Fibroblast of skin of scalp (primary cell): ENCODE measurements at places on chromosomes 1 and 21.

GRCh38 chr1:71583756-71584155 lies 502.9 kb upstream of the ZRANB2 start:
- DNase-seq = no peak

- DNase-seq = no peak
These were observed 136.9 kb upstream of the SPATA6 start for GRCh38 chr1:48608882-48609281.

- no peak for DNase-seq
These were observed 8.5 kb upstream of the CD247 start for GRCh38 chr1:167526667-167527383.

- no peak for DNase-seq
These were observed 211.9 kb upstream of the VAMP3 start for GRCh38 chr1:7558921-7559869.

DNA sequence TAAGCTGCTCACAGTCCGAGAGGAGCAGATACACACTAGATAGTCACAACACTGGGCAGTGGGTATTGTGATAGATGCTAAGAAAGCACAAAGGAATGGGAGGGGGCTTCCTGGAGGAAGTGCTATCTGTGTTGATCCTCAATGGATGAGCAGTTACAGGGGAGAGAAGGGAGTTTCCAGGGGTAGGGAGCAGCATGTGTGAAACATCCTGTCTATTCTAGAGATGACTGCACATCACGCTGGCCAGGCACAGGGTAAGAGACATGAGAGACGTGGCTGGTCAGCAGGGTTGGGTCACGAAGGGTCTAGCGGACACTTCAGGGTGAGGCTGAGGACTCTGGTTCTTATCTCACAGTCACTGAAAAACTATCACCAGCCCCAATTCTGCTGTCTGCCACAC lies 235.2 kb downstream of the TRABD2B start:
- no peak for DNase-seq

DNA sequence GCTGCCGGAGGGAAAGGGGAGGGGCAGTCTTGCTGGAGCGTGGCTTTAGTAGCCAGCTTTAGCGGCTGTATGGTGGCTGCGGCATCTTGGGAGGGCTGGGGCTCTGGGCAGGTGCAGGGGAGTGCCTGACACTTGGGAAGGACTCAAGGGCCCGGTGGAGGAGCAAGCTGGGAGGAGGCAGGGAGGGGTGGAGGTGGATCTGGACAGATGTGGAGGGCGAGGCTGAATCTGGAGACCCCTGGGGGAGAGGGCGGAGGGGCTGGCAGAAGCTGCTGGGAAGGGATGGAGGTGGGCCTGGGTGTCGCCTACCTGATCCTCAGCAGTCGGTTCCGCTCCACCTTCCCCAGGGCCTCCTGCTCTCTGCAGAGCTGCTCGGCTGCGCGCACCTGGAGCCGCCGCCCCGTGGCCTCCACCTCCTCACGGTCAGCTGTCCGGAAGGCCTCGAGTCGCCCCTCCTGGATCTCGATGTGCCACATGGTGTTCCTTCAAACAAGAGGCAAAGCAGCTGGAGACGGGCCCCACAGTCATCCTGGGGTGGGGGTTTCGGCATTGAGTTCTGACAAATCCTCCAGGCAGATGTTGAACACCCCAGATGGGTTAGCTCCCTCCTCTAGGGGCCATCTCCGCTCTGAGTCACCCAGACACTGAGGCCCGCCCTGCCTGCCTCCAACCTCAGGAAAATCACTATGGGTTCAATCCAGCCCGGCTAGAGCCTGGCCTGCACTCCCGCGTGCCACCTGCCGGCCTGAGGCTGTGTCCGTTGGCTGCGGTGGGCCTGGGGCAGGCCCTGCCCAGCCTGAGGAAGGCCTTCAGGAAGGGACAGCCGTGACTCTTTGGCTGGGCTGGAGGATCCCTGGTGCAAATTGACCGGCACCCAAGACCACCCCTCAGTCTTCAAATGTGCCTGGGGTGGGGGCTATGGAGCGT lies 29.6 kb downstream of the CFAP74 start:
- no peak for DNase-seq

GRCh38 chr1:43731867-43732531 lies 24.7 kb downstream of the ST3GAL3 start:
- DNase-seq = no peak

DNA sequence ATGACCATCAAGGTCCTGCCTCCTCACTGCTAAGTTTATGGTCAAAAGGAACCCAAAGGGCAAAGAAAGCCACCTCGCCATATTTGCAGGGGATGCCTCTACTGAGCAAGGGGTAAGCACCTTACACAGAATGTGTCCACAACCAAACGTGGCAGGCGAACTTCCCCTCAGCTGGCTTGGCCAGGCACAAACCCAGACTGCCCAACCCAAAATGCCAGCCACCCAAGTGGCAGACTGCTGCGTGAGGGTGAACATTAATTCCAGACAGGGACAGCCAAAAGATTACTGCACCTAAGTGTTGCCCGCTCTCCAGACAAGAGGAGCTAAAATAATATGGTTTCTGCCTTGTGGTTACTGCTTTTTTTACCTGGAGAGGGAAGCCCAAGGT lies 16.0 kb downstream of the ZNF697 start:
- no peak for DNase-seq

GRCh38 chr1:54415991-54416390 lies 9.8 kb upstream of the SSBP3 start:
- no peak for DNase-seq

GRCh38 chr1:25649505-25650288 lies 33.1 kb downstream of the MAN1C1 start:
- DNase-seq = no peak

DNA sequence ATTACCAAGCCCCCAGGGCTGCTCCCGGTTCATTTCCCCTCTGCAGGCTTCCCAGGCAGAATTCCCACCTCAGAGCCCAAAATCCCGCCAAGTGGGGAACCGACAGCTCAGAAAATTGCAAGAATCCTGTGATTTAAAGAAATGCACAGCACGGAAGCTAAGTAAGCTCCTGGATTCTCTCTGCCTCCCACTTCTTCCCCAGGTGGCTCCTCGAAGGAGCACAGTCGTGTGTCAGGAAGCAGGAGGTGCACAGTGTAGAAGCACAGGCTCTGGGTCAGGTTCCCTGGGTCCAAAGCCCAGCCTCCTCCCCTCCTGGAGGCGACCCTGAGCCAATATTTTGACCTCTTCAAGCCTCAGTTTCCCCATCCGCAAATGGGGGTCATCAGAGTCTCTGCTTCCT lies 74.7 kb downstream of the FBXO2 start:
- DNase-seq = no peak

DNA sequence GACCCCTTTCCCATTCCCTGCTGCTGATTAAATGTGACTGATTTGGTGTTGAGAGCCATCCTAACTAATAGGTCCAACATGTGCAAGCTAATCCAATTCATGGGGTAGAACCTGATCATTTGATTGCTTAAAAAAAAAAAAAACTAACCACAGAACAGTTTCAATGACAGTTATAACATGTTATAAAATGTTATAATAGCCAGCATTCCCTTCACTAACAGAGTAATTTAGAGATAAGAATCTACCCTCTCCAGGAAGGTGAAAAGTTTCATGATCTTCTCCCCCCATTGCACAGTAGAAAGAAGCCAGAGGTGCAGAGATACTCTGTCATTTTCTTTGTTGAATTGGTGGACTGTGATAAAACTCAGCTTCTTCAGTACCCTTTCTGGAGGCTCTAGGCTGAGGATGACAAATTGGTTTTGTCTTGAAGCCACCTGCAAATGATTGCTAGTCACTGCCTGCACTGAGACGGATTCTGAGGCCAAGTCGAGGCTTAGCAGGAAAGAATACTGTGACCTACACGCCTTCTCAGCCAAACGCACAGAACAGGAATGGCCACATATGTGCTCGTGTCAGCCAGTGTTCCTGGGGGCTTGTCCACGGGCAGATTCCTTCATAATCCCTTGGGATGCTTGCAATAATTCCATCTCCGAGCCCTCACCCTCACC lies 215.7 kb upstream of the IRF2BP2 start:
- DNase-seq = no peak

DNA sequence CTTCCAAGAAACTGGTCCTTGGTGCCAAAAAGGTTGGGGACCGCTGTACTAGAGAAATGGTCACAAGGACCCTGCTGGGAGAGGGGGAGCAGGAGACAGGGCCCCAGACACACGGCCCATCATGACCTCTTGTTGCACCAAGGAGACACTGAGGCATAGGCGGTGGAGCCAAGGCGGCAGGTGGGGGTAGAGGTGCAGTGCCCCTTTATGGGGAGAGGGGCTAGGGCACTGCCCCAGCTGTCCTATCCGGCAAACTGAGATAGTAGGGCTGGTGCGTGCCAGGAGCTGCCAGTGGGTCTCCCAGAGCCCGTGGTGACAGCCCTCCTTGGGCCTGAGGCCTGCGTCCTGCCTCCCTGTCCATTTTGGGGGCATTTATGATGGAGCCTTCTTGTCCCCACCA lies 20.3 kb downstream of the TNNT2 start:
- DNase-seq = no peak

- peak; percentile 88 for DNase-seq
These were observed 43.4 kb downstream of the ITSN1 start for GRCh38 chr21:33685613-33686197.

- no peak for DNase-seq
These were observed 871 bp downstream of the PLA2G2F start for GRCh38 chr1:20139776-20140612.

DNA sequence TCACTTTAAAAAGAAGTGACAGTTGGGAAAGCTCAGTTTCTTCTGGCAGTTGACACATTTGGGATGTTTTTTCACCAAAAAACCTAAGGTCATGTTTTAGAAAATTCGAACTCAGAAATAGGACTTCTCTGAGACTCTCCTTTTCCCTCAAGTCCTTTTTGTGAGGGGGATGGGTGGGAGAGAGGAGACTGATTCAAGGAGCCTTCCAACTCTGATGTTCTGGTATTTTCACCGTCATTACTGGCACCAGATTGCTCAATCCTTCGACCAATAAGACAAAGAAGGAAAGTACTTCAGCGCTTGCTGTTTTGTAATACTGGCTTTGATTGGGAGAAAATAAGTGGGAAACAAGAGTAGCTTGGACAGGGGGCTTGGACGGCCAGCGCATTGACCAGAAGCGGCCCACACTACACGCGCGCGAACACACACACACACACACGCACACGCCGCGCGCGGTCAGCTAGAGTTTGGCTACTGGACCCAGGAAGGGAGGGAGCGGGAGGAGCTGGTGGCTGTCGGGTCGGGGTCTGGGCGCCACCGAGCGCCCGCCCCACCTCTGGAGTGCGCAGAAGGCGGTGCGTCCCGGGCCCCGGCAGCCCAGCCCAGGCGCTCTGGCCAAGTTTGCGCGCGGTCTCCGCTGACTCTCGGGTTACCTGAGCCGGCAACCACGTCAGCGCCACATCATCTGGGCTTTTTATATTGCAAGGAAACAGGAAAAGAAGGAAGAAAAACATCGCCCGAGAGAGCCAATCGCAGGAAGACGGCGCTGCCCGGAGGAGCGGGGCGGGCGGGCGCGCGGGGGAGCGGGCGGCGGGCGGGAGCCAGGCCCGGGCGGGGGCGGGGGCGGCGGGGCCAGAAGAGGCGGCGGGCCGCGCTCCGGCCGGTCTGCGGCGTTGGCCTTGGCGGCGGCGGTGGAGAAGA lies at the start of gene KCNK1:
TSS of gene KCNK1 (plus strand) at position 855 of the 921 bp plus-strand sequence. CDS start at position 921, 66 bp downstream.
- DNase-seq = peak; percentile 60

GRCh38 chr21:35044770-35045541 lies 4.1 kb downstream of the RUNX1 start:
- no peak for DNase-seq

GRCh38 chr1:41764656-41765055 lies 154.1 kb downstream of the HIVEP3 start:
- no peak for DNase-seq

- DNase-seq = no peak
These were observed 25.2 kb upstream of the EPS8L3 start for GRCh38 chr1:109788695-109789521.

- no peak for DNase-seq
These were observed 48.2 kb downstream of the HLX start for GRCh38 chr1:220927442-220927841.

DNA sequence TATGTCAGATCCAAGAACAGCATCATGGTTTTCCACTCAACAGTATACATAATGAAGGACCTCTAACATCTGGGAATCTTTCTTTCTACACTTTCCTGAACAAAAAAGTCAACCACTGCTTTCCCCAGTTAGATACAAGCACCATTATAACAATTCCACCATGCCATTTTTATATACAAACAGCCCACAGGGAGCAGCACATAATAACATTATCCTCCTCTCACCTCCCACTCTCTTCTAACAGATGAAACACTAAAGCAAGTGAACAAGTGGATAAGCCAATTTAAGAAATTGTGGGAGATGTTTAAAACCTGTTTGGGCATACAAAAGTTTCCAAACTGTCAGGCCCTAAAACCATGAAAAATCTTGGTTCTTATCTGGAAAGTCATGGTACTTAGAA lies 29.4 kb upstream of the PRRC2C start:
- DNase-seq = no peak

- DNase-seq = no peak
These were observed 33.4 kb upstream of the XPR1 start for GRCh38 chr1:180598333-180598974.

GRCh38 chr21:33133892-33134291 lies 64.0 kb downstream of the OLIG1 start:
- DNase-seq = no peak

DNA sequence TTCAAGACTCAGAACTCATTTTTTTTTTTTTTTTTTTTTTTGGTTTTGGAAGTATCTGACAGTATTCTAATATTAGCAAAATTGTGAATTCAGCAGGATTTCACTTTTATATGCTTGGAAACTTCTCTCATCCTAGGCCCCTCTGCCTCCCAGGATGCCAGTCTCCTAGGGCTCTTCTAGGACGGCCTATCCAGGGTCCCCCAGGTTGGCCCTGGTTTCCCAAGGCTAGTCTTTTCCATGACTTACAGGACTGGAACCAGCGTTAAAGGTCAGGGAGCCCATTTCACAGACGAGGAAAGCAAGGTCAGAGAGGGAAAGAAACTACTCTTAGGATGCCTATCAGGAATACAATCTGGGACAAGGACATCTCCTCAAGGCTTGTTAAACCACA lies 412.5 kb downstream of the PTPRU start:
- DNase-seq = no peak

DNA sequence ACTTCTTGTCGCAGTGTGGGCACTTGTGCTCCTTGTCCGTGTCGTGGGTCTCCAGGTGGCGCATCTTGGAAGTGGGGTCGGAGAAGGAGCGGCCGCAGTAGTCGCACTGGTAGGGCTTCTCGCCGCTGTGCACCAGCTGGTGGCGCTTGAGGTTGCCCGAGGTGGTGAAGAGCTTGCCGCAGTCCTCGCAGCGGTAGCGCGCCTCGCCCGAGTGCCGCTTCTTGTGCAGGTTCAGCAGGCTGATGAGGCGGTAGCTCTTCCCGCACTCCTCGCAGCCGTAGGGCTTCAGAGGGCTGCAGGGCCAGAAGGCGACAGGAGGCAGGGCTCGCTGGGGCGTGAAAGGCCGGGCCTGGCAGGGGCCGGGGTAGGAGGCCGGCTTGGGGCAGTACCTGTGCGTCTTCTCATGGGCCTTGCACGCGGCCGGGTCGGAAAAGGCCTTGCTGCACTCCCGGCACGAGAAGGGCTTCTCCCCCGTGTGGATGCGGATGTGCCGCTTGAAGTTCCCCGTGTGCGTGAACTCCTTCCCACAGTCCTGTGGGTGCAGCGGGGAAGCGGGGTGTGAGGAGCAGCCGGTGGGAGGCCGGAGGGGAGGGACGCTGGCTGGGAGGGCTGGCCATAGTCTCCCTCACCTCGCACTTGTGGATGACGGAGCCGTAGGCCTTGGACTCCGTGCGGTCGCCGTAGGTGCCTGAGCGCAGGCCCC lies 31.4 kb downstream of the ZBTB17 start:
- no peak for DNase-seq

GRCh38 chr1:112515311-112516009 lies 6.7 kb downstream of the WNT2B start:
- peak; percentile 62 for DNase-seq
